ENCODE measurements at places on chromosomes 12 and 14.
A peak's percentile ranks its signal among the peaks of the same experiment; 100 is the strongest.

- no peak for DNase-seq
These were observed 66.1 kb downstream of the ST8SIA1 start for GRCh38 chr12:22268406-22268805.

- DNase-seq: no peak
These were observed 1.1 kb upstream of the NDUFA12 start for GRCh38 chr12:95004610-95005009.

DNA sequence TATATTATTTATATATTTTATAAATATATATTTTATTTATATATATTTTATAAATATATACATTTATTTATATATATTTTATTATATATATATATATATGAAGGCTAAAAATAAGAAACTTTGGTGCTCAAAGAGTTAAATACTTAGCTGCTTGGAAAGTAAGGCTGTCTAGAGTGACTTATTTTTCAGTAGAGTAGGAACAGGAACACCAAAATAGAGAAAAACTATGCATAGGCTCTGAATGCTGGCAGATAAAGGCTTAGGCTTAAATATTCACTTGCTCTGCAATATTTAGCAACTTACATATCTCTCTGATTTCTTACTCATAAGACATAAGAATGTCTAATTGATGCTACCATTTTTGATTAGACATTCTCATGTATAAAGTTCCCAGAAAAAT, 991.2 kb downstream of the VRK1 start:
- DNase-seq: no peak

- DNase-seq: no peak
These were observed 7.7 kb downstream of the DYRK2 start for GRCh38 chr12:67656251-67656650.

GRCh38 chr12:123149501-123150274, 1.2 kb downstream of the PITPNM2 start:
- DNase-seq: no peak

GRCh38 chr14:52455291-52456088, 96.8 kb downstream of the TXNDC16 start:
- peak; percentile 47 for DNase-seq

DNA sequence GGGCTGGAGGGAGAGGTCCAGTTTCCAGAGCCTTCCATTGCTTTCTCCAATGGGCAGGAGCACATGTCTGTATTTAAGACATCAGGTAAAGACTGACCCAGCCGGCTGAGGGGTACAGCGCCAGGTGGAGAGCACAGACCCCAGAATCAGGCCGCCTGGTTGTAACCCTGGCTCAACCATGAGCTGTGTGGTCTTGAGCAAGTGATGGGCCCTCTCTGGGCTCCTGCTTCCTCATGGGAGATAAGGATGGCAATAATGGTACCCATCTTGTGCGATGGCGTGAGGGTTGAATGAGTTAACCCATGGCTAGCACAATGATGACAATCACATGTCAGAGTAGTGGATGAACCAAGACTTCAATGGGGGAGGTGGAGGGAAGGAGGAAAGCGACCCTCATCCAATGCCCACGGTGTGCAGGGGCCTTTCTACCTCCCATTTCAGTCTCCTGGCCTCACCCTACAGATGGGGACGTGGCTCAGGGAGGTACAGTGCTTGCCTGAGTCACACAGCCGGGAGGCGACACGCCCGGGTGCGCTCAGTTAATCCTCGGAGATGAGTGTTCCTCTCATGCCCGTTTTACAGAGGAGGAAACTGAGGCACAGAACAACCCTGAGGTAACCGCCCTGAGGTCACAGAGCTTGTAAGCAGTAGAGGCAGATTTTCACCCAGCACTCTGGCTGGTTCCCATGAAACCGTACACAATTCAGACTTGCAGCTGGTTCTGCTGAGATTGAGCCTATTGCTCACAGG, 163.9 kb downstream of the RBM19 start:
- DNase-seq: no peak

DNA sequence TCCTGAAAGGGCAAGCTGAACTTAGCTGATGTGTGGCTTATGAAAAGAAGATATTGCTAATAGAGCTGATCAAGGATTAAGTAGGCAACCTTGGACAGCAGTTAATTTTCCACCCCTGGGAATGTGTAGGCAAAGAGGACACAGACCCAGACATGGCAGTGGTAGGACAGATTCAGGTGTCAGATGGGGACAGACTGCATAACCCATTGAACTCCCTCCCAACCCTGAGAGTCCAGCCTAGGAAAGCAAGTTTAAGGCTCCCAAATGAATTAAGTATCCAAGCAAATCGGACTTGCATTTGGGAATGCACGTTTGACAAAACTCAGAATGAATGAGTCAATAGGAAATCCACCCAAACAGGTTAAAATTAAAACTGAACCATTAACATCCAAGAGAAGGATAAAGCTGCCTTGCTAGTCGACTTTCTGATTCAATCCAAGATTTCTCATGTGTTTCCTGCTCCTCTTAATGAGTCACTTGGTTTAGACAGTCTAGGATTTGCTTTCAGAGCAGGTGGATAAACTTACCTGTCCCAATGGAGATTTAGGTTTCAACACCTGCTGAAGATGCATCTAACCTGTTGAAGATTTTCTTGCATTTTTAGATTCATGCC, 385.4 kb downstream of the CCDC91 start:
- no peak for DNase-seq

DNA sequence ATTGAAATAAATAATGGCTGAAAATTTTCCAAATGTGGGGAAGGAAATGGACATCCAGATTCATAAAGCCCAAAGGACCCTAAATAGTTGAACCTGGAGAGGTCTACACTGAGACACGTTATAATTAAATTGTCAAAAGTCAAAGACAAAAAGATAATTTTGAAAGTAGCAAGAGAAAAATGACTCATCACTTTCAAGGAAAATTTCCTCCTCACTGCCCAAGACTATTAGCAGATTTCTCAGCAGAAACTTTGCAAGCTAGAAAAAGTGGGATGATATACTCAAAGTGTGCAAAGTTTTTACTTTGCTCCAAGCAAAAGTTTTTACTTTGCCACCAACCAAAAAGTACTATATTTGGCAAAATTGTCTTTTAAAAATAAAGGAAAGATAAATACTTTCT, 15.9 kb upstream of the KRT83 start:
- DNase-seq: no peak

DNA sequence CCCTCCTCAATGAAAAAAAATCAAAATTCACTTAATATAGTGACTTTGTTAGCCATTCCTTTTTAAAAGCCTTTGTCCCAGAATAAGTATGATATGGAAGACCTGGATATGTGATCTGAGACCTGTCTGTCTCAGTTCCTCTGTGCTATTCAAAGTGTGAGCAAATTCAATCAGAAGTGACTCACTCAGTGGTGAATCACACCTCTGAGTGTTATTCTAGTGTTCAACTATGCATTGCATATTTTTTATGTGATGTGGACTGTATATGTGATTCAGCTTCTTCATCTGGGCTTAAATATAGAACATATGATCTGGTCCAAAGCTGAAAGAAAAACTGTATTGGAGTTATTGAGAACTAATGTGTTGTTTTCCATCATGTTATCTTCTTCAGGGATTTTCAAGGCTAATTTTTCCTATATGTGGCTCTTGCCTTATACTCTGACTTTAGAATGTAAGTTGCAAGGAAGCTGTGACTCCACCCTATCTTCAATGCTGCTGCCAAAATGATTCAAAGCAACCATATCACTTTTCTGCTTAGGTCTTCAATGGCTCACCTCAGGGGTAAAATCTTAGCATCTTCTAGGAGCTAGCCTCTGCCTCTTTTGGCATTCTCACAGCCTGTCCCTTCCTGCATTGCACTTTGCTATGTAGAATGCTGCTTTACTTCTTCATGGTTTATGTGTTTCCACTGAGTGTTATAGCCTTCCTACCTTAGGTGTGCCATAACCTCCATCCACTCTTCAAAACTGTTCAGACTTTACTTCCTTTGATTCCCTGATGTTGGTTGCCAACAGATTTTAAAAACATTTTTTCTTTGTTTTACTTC, 169.8 kb downstream of the OTOGL start:
- DNase-seq: peak; percentile 63

- DNase-seq: no peak
These were observed 158.9 kb downstream of the GPR65 start for GRCh38 chr14:88163731-88164255.

GRCh38 chr14:21525571-21525961, 580 bp downstream of the SALL2 start:
- DNase-seq: no peak

GRCh38 chr14:58145936-58146335, 6.1 kb downstream of the ARMH4 start:
- DNase-seq: no peak

Measured in AG04449 (cell line).